ENCODE measurements at places on chromosomes 2 and 18.

GRCh38 chr18:34707670-34708069 is 2.4 kb upstream of the DTNA start:
- no peak for DNase-seq

GRCh38 chr18:56327191-56327885 is 311.1 kb downstream of the TXNL1 start:
- DNase-seq: no peak

DNA sequence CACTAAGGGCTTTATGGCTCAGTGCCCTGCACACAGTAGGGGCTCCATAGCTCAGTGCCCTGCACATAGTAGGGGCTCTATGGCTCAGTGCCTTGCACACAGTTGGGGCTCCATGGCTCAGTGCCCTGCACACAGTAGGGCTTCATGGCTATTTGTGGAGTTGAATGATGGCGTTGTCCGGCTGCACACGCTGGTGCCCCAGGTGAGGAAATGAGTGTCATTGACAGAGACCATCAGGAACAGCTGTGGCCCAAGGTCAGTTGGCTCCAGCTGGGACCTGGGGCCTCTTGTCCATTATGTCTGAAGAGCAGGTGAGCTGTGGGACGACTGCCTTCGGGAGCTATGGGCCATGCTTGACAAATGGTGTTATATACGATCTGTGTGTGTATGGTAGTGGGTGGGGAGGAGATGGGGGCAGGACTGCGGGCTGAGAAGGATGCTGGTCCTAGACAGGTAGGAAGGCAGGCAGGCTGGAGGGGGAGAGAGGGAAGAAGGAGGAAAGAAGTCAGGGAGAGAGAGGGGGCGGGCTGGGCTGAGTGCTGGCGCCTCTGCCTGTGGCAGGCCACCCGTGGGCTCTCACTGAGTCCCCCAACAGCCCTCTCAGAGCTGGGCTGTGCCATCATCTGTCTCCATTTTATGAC is 130.6 kb downstream of the CLIP4 start:
- DNase-seq: no peak

DNA sequence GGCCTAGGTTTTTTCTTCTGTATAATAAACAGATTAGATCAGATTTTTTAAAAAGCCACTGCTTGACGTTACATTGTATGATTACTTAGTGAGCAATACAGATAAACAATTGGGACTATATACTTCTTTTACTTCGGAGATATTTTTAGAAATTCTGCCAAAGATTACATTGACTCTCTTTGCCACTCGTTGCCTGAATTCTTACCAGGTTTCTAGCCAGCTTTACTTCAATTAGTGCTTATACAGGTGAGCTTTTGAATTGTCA is 156.6 kb downstream of the HAUS1 start:
- DNase-seq: no peak

DNA sequence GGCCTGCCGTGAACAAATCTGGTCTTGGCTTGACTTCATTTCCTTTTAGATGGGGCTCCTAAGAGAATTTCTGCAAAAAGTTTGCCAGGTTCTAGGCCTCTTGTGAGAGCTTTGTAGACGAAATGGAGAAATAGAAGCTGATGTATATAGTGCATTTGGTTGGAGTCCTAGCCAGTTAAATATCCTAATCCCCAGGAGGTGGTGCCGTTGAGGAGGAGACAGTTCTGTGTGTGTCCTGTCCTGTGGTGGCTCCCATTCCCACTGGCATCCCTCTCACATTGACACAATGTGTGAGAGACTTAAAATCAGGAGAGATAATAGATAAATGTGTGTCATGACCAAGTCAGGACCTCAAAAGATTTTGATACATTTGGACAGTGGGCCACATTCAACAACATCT is 34.6 kb upstream of the DNER start:
- DNase-seq: no peak

DNA sequence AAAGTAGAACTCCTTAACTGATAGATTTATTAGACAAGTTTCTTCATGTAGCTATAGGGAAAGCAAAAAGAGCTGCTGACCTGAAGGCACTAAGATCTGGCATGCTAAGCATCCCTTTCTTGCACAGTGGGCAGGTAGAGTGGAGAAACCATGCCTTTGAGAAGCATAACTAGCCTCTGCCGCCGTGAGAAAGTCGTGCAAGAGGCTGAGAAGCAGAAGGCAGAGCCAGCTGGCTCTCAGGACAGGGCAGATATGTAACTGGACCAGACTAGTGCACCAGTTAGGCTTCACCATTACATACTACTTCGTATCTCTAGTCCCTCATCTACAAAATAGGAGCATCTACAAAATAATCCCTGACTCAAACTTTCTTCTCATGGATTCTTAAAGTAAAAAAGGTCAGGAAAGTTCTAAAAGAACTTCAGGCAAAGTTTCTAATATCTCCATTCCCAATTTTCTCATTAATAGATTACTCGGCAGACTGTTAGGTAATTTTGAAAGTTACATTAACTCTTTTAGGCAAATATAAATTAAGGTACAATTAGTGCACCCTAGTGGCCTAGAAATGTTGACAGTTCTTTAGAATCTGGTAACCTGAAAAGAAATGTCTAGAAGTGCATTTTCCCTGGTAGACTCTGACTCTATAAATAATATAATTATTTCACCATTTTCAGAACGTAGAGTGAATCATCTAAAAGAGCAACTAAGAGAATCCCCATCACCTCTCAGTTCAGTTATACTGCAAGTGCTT is 10.3 kb downstream of the ERBB4 start:
- no peak for DNase-seq

DNA sequence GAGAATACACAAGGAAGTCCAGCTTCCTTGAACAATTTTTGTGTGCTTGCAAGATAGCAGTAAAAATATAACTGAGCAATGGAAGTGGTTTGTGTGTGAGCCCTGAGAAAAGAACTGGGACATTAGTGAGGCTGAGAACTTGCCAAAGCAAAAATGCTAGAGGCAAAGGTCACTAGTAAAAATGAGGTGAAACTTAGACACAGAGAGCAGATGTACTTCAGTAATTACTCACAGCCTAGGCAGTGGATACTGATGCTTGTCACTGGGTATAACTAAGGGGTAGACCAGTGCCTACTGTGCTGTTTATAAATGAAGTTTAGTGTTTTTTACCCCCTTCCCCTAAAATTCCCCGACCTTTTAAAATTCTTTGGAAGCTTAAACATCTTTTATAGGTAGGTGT is 450.1 kb downstream of the LPIN1 start:
- DNase-seq: no peak

DNA sequence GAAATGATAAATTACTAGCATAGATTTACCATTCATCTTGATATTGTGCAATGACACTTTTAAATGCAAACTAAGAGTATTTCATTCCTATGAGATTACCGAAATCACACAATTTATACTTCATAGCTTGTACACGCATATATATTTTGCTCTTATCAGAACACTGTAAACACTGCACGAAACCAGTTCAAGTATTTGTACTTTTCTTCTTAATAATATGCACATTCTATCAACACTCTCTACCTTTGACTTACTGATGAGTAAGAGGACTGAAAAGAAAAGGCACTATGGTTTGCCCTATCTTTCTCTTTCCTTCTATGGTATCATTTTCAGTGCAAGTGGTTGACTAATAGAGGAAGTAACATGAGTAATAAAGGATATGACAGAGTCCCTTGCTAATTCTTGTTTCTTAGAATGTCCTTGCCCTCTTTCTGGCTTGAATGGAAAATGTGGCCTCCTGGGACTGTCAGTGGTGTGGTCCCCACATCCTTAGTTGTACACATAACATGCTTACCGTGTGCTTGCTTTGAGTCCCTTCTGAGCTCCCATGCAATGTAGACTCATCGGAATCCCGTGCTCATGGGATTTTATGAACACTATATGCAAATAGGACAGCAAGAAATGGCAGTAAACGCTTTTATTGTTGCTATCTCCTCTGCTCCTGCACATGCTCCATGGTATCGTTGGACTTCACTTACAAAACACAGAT is 363.5 kb upstream of the TNP1 start:
- DNase-seq: no peak

GRCh38 chr2:183195397-183195796 is 71.2 kb downstream of the NUP35 start:
- no peak for DNase-seq

GRCh38 chr2:178449700-178450523 is 1.1 kb downstream of the PRKRA start:
- no peak for DNase-seq

DNA sequence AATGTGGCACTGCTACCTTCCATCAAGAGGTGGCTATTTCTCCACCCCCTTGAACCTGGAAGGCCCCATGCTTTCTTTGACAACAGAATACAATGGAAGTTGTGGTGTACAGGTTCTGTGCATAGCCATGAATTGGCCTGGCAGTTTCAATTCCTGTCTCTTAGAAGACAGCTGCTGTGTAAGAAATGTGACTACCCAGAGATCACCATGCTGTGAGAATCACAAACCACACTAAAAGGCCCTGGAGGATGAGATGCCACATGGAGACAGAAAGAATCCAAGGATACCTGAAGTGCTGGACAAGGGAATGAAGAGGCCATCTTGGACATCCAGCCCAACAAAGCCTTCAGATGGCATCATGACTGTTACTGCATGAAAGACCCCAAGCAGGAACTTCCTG is 47.7 kb upstream of the EHBP1 start:
- no peak for DNase-seq

DNA sequence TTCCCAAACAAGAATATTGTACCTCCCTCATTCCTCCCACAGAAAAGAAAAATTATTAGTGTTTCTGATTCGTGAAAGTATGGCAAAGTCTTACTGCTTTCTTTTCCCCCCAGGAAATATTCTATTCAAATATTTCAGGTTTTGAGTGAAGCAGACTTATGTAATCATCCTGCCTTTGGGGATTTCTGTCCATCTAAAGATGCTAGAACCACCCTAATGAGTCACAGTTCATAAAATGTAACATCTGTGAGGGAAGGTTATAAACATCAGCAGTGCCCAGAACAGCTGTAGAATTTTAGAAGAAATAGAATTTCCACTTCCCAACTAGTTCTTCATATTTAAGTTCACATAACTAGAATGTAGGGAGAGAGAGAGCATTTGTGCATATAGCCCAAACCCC is 39.0 kb downstream of the EEF1B2 start:
- no peak for DNase-seq

GRCh38 chr18:43875511-43875910 is 598.2 kb upstream of the SYT4 start:
- no peak for DNase-seq

DNA sequence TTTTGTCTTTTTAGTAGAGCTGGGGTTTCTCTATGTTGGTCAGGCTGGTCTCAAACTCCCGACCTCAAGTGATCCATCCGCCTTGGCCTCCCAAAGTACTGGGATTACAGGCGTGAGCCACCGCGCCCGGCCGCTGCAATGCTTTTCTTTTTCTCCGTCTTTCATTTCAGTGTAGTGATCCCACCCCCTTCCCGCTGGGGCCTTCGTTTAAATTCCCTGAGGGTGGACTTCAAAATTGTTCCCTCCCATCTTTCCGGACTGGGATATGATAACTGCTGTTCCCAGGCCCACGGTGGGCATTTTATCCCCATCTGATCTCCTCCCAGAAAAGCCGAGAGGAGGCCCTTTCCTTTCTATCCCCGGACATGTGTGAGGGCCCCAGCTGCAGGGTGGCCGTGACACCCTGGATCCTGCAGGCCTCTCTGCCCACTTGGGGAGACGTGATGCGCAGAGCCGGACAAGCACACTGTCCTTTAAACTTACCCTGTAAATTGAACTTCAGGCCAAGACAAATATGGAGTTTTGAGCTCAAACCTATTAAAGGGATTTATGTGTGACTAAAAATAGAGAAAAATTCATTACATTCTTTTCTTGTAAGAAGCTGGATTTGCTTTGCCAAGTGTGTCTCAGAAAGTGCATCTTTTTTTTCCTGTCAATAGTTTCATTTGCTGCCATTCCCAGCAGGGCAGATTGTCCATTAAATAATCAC is 54.5 kb upstream of the AFF3 start:
- DNase-seq: no peak

DNA sequence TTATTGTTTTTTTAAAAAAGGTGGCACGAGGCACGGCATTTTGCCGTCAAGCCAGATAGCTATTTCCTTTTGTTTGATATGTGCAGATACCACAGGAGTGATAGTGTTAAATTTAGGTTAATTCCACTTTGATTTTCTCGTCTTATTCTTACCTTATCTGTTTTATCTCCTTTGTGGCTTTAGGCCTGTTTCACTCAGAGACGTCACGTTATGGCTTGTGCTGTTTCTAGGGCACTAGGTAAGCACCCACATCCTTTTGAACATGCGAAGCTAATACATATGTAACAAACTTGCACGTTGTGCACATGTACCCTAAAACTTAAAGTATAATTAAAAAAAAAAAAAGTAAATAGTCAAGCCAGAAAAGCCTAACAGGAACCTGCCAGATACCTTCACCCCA is 57.8 kb downstream of the C18orf63 start:
- peak; percentile 52 for DNase-seq

GRCh38 chr2:113077921-113078320 is 10.2 kb downstream of the IL1F10 start:
- DNase-seq: no peak

DNA sequence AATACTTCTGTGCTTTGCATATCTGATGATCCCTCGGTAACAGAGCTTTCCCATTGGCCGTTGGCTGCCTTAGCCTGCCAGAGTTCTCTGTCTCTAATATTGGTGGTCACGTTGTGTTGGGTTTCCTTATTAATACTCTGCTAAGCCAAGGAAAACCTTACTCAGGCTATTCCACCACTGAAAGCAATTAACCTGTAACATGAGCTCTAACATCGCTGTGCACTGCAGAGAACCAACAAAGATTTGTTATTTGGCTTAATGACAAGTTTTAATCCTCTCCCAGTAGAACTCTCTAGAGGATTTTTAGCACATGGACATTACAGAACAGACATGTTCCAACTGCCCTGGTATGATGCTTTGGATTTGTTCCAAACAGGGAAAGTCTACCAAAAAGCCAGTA is 825.9 kb upstream of the POU3F3 start:
- DNase-seq: no peak

DNA sequence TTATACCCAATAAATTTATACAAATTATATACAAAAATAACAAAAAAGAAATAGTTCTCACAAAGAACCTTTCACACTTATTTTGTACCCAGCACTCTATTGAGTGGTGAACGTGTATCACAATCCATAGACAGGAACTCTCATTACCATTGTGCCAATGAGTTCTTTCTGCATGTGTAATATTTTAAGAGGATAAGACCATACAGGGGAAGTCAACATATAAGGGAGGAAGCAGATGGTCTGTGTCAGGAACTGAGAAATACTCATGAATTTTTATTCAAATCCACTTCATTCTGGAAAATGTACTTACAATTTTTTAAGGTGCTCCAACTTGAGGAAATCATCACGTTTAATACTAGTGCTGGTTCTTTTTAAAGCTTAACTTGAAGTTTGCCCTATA is 27.1 kb upstream of the ELOA2 start:
- DNase-seq: no peak

- DNase-seq: no peak
These were observed 202.6 kb downstream of the KCNJ3 start for GRCh38 chr2:154901063-154901462.
